T-cell (primary cell): ENCODE measurements at places on chromosomes 6 and 20. TPM values are rescaled to one million over a fixed set of nuclear protein-coding genes. Genes with fewer than 3 reads are reported as not detected.

GRCh38 chr6:109872549-109872948 is 105.6 kb upstream of the GPR6 start:
- no peak overlapping the region for H3K27ac ChIP-seq
- H3K4me3 ChIP-seq: no peak overlapping the region
- DNase-seq: no peak
- peaks cover 11% of the 10 kb centered on the region for H3K27me3 ChIP-seq

Gene LPA
- not detected for total RNA-seq

- H3K27ac ChIP-seq: no peak overlapping the region
- no peaks in the 10 kb centered on the region for H3K36me3 ChIP-seq
- H3K4me1 ChIP-seq: no peaks in the 10 kb centered on the region
- H3K4me3 ChIP-seq: no peak overlapping the region
- no peaks in the 10 kb centered on the region for H3K27me3 ChIP-seq
- DNase-seq: no peak
Measured at GRCh38 chr6:126175251-126175650, 164.7 kb upstream of the CENPW start.

- H3K36me3 ChIP-seq: no peaks in the 10 kb centered on the region
- no peak for DNase-seq
- H3K4me3 ChIP-seq: no peak overlapping the region
- no peaks in the 10 kb centered on the region for H3K27me3 ChIP-seq
- no peaks in the 10 kb centered on the region for H3K4me1 ChIP-seq
Measured at GRCh38 chr20:595330-596308, 14.5 kb downstream of the TCF15 start.

DNA sequence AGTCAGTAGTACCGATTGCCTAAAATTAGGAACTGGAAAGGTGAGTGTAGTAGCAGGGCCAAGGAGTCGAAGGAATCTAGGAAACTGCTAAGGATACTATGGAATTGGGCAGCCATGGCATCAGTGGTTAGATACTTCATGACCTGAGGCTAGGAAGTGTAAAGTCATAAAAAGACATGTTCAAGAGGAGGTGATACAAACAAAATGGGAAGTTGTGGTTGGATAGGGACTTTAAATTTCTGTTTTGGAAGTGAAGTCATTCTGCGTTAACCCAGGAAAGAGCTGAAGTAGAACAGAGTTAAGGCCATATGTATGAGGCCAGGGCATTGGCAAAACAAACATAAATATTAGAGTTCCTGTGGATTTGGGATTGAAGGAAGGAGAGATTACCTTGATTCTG is 88.6 kb upstream of the TMEM181 start:
- H3K4me1 ChIP-seq: no peaks in the 10 kb centered on the region
- no peaks in the 10 kb centered on the region for H3K27me3 ChIP-seq
- H3K27ac ChIP-seq: no peak overlapping the region

Gene OOEP
- 0.63 TPM for total RNA-seq

DNA sequence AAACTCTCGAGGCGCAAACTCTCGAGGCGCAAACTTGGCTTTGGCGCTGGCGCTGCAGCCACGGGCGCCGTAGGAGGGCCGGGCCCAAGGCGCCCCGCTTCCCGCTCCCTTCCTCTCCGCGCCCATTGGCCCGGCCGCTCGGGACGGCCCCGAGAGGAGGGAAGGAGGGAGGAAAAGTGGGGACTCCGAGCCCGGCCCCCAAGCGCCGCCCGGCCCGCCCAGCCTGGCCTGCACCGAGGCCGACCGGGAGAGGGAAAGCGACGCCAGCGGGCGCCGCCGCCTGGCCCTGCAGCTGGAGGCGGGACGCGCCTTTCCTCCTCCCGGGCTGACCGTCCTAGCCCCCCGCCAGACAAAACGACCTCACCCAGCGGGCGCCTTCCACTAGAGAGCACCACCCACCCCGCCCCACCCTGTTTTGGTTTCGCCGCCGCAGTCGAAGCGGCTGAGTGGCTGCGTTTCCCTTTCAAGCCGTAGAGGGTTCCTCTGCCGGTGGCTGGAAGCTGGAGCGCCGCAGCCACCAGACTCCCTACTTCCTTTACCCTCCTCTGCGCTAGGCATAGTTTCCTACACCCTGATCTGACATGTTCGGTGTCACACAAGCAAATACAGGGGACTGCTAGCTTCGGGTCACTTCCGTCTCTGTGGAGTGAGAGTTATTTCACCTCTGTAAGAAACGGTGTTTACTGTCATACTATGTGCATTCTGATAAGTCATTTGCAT is at the start of gene MBOAT1:
TSS of gene MBOAT1 (minus strand) at position 78 of the 720 bp plus-strand sequence. CDS start 235 bp downstream, outside the sequence.
- H3K27ac ChIP-seq: peak within 1 kb of the TSS; percentile 79
- peak; percentile 32 for DNase-seq
- H3K4me1 ChIP-seq: peaks cover 13% of the 10 kb centered on the region
- peak within 1 kb of the TSS; percentile 78 for H3K4me3 ChIP-seq
- no peaks in the 10 kb centered on the region for H3K36me3 ChIP-seq

DNA sequence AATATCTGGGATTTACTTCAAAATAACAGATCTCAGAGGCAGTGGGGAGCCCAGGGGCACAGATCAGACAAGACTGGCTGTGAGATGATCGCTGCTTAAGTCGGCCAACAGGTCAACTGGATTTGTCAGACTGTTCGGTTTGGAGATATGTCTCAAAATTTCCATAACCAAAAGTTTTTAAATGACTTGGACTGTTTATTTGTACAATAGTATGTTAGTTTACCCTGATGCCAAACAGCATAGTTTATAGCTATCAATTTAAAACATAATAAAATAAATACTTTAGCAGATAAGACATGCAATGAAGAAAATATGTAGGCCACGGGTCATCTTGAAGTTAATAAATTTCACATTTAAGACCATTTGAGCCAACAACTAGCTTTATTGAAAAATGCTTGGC is 126.7 kb downstream of the IRF4 start:
- H3K27me3 ChIP-seq: no peaks in the 10 kb centered on the region
- peaks cover 15% of the 10 kb centered on the region for H3K4me1 ChIP-seq
- no peak for DNase-seq
- H3K36me3 ChIP-seq: peaks cover 10% of the 10 kb centered on the region
- H3K27ac ChIP-seq: no peak overlapping the region
- H3K4me3 ChIP-seq: no peak overlapping the region

Gene MEA1
- 30.4 TPM for total RNA-seq

Gene RAMACL
- total RNA-seq: 0.47 TPM

DNA sequence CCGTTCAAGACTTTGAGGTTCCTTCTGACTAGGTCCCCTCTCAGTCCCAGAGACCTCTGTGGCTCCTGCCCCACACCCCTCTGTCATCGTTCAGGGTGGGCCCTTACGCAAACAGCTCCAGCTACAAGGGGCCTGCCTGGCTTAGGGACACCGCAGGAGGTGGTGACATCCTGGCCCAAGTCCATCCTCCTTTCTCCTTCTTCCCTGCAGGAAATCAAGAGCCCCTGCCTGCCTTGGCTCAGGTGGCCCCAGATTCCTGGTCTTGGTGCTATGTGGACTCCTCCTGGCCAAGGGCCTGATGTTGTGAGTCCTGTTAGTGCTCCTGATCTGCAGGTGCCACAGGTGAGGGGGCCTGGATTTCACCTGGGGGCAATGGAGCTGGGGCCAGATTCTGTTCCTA is 8.1 kb downstream of the TREML4 start:
- H3K4me3 ChIP-seq: no peak overlapping the region
- no peak for DNase-seq
- H3K27ac ChIP-seq: no peak overlapping the region
- H3K27me3 ChIP-seq: peaks cover 11% of the 10 kb centered on the region
- no peaks in the 10 kb centered on the region for H3K4me1 ChIP-seq
- H3K36me3 ChIP-seq: no peaks in the 10 kb centered on the region

- no peak overlapping the region for H3K4me3 ChIP-seq
- DNase-seq: no peak
- no peaks in the 10 kb centered on the region for H3K4me1 ChIP-seq
Measured at GRCh38 chr20:31974951-31975487, 7.1 kb downstream of the XKR7 start.

DNA sequence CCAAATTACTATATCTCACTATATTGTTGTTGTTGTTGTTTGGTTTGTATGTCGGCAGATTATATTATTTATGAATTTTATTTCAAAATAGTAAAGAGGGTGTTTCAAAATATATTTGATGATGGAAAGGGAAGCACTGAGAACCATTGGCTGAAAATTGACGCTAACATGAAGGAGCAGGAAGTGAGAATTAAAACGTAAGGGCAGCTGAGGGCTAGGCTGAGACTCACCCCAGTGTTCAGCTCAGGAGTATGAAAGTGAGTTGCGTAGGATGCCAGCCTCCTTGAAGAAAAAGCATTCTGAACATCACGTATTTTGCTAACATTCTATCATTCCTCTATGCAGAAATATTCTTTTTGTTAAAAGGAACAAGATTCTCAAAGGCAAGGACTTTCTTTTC is 10.7 kb upstream of the IPCEF1 start:
- no peak overlapping the region for H3K4me3 ChIP-seq
- no peaks in the 10 kb centered on the region for H3K27me3 ChIP-seq
- H3K36me3 ChIP-seq: no peaks in the 10 kb centered on the region
- no peak for DNase-seq

GRCh38 chr20:32397567-32398084 is 39.5 kb downstream of the ASXL1 start:
- H3K27ac ChIP-seq: no peak overlapping the region
- no peak for DNase-seq
- H3K4me3 ChIP-seq: no peak overlapping the region
- H3K27me3 ChIP-seq: no peaks in the 10 kb centered on the region
- H3K36me3 ChIP-seq: peaks cover 8% of the 10 kb centered on the region

DNA sequence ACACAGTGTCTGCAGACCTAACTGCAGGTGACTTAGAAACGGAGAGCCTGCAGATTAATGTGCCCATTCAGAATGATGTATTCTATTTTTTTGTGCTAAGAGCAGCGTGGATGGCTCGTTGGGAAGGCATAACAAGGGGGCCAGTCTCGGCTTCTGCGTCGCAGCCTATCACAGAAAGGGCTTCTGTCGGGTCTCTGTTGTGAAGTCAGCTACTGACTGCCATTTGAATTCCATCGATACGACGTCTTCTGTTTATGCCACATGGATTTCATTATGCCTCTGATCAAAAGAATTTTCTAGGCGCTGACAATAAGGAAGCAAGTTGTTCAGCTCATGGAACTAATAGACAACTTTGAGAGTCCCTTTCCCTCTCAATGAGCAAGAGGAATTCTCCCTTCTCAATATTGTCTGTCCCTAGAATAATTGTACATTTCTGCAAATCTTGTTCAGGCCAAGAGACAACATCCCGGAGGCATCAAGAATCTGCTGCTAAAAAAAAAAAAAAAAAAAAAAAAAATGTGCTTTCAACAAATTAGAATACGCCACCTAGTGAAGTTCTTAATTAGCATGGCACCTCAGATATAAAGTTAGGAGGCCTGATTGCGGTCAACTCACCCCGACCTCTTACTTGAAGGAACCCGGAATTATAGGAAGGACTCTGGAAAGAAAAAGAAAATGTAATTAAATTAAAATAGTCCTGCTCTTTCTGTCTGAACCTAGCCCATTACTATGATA is 223.9 kb downstream of the TSHZ2 start:
- DNase-seq: no peak
- H3K36me3 ChIP-seq: no peaks in the 10 kb centered on the region
- H3K4me3 ChIP-seq: no peak overlapping the region
- no peak overlapping the region for H3K27ac ChIP-seq
- no peaks in the 10 kb centered on the region for H3K4me1 ChIP-seq
- H3K27me3 ChIP-seq: peaks cover 4% of the 10 kb centered on the region

Gene CCDC170
- not detected for total RNA-seq

GRCh38 chr6:114179411-114179810 is 163.4 kb downstream of the HS3ST5 start:
- no peak for DNase-seq
- H3K27ac ChIP-seq: no peak overlapping the region
- H3K4me3 ChIP-seq: no peak overlapping the region
- H3K36me3 ChIP-seq: no peaks in the 10 kb centered on the region
- H3K27me3 ChIP-seq: no peaks in the 10 kb centered on the region

Gene IRF4
- total RNA-seq: 16.9 TPM

DNA sequence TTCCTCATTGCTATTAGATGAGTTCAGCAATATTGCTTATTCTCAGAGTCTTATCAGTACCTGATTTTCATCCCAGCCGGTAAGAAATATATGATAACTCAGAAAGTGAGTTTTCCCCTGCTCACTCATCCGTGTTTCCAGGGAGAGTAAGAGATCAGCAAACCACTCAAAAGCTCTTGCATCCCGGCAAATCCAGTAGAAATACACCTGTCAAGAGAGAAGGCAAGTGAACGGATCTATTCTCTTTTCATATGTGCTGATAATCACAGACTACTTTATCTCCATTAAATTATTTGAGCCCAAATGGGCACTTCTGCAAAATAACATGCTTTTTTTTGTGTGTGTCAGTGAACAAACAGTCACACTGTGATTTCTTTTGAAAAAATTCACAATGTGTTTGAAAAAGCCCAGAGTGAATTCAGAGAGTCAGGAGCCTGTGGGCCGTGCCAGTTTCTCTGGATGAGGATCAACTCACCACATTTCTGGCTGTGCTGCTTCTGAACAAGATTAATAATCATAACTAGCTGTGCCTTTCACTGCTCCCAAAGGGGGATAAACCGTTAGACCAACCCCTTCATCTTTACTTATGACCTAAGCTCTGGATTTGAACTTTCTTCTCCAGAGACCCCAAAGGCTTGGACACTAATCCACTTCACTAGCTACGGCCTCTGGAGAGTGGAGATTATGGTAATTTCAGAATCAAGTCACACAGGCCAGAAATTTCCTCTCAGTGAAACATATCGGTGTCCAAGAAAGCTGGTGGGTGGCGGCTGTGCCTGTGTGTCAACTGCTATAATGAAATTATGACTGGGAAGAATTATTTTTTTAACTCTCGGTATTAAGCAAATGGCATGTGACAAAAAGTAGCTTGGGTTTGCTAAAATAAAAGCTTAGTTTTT is 44.2 kb downstream of the NOX3 start:
- no peak overlapping the region for H3K4me3 ChIP-seq
- no peak overlapping the region for H3K27ac ChIP-seq
- no peaks in the 10 kb centered on the region for H3K4me1 ChIP-seq
- H3K27me3 ChIP-seq: no peaks in the 10 kb centered on the region
- H3K36me3 ChIP-seq: no peaks in the 10 kb centered on the region

- no peaks in the 10 kb centered on the region for H3K4me1 ChIP-seq
- H3K27ac ChIP-seq: no peak overlapping the region
- no peaks in the 10 kb centered on the region for H3K36me3 ChIP-seq
- no peak overlapping the region for H3K4me3 ChIP-seq
Measured at GRCh38 chr20:52852714-52853113, 119.4 kb upstream of the TSHZ2 start.

- H3K27me3 ChIP-seq: no peaks in the 10 kb centered on the region
- H3K36me3 ChIP-seq: no peaks in the 10 kb centered on the region
- no peak for DNase-seq
- no peak overlapping the region for H3K27ac ChIP-seq
Measured at GRCh38 chr6:115004982-115005381, 662.2 kb upstream of the HS3ST5 start.
